Astrocyte of the cerebellum (primary cell): ENCODE measurements at places on chromosomes 11 and 22.

DNA sequence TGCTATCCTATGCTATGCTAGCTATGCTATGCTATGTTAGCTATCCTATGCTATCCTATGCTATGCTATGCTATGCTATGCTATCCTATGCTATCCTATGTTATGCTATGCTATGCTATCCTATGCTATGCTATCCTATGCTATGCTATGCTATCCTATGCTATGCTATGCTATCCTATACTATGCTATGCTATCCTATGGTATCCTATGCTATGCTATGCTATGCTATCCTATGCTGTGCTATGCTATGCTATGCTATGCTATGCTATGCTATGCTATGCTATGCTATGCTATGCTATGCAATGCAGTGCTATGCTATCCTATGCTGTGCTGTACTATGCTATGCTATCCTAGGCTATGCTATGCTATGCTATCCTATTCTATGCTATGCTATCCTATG is 8.6 kb upstream of the MS4A1 start:
- no peak for DNase-seq

DNA sequence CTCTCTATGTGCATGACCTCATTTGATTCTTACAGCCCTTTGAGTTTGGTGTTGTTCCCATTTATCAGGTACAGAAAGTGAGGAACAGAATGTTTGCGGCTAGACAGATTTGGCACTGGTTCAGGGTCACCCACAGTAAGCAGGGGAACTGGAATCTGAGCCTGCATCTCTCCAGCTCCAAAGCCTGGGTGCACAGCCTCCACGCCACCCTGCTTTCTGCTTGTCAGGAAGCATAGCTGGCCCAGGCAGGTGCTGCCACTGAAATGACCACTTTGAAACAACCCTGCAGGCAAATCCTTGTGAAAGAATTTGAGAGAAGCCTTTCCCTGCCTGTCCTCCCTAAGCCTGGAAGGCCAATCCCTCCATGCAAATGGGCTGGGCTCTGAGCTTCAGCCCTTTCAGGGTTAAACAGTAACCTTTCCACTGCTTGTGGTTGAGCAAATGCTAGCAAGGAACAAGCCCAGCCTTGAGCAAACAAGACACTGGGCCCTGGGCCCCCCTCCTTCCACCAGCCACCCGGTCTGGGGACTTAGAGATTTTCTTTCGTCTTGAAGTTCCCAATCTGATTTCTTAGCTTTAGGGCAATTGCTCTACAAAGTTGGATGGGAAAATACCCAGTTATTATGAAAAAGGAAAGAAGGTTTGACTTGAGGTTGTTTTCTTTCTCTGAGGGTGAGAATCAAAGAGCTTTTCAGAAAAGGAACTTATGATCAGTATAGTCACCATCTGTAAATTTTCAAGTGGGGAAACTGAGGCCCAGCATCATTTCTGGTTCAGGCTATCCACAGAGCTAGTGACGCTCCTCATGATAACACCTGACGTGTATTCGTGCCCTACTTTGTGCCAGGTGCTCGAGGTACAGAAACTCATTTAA is 19.4 kb downstream of the EHF start:
- DNase-seq, result no peak

- no peak for DNase-seq
Measured at GRCh38 chr11:60762851-60763691, 6.4 kb downstream of the MS4A15 start.

- DNase-seq, result peak; percentile 75
Measured at GRCh38 chr11:86069408-86070101, 671 bp upstream of the PICALM start.

DNA sequence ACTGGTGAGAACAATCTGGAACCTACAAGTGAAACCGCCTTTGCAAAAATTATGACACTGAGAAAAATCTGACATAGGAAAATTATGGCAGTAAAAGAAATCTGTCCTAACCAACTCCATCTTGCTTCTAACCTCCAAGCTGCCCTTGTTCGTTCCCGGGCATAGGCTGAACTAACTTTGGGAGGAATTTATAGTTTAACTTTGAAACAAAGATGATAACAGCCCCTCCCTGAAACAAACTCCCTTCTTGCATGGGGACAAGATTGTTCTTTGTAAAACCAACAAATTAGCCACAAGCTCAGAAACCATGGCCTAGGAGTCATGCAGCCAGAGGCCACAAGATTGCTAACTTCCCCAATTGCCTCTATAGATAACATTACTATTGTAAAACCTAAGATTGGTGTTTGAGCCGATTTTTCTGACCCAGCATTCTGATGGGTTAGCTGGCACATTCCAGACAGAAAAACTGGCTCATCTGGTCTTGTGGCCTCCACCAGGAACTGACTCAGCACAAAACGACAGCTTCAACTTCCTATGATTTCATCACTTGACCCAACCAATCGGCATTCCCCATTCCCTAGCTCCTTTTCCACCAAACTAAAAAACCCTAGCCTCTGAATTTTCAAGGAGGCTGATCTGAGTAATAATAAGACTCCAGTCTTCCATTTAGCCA is 3.6 kb upstream of the CCDC81 start:
- no peak for DNase-seq
